ENCODE measurements at places on chromosomes 2 and 18. TPM values are rescaled to one million over a fixed set of nuclear protein-coding genes. Genes with fewer than 3 reads are reported as not detected.

The POTEC gene
- polyA plus RNA-seq: not detected

The MBP gene
- 1.6 TPM for polyA plus RNA-seq

The C2orf72 gene
- polyA plus RNA-seq: 37.7 TPM

The GPR75 gene
- 1.6 TPM for polyA plus RNA-seq

The MGAT4A gene
- 54.8 TPM for polyA plus RNA-seq
